ENCODE measurements at places on chromosomes 13 and 19. TPM values are rescaled to one million over a fixed set of nuclear protein-coding genes. Genes with fewer than 3 reads are reported as not detected.

DNA sequence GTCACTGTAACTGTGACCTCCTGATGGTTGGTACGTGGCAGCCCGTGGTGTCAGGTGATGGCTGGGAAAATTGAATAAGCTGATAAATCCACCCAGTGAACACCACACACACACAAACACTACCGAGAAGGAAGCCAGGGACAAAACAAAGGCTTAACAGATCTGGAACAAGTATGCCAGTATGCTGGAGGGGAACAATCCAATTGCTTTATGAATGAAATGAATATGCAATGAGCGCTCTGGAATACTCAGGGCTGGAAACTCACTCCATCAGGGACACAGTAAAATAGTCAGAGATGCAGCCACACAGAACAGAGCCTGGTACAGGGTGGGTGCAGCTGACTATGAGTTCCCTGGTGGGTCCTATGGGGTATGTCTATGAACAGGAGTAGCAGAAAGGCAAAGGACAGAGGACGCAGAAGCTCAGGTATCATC, 16.7 kb downstream of the TMTC4 start:
- no peak for DNase-seq

DNA sequence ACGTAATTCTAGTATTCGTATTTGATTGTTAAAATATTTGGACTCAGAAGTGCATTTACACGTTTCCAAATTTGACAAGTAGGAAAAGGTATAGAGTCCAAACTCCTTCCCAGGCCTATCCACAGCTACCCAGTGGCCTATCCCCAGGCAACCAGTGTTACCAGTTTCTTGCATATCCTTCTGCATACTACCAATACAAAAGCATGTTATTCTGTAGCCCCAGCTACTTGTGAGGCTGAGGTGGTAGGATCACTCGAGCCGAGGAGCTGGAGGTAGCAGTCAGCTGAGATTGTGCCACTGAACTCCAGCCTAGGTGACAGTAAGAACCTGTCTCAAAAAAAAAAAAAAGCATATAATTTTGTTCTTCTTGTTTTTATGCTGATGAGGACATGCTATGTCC, 67.1 kb downstream of the LRCH1 start:
- DNase-seq = no peak

Gene CLEC17A
- not detected for total RNA-seq

GRCh38 chr19:46411088-46411924, 2.1 kb downstream of the CCDC8 start:
- no peak for DNase-seq

Gene ESD
- 113 TPM for total RNA-seq

Gene ZNF610
- total RNA-seq = 7.1 TPM
